Activated T-cell treated with anti-CD3 and anti-CD28 coated beads for 48 hours (primary cell): ENCODE measurements at places on chromosomes 11 and 22.

- no peak for DNase-seq
Measured at GRCh38 chr11:36425561-36426081, 84.5 kb downstream of the TRAF6 start.

GRCh38 chr11:60959431-60959830 lies 7.5 kb upstream of the SLC15A3 start:
- DNase-seq: no peak

DNA sequence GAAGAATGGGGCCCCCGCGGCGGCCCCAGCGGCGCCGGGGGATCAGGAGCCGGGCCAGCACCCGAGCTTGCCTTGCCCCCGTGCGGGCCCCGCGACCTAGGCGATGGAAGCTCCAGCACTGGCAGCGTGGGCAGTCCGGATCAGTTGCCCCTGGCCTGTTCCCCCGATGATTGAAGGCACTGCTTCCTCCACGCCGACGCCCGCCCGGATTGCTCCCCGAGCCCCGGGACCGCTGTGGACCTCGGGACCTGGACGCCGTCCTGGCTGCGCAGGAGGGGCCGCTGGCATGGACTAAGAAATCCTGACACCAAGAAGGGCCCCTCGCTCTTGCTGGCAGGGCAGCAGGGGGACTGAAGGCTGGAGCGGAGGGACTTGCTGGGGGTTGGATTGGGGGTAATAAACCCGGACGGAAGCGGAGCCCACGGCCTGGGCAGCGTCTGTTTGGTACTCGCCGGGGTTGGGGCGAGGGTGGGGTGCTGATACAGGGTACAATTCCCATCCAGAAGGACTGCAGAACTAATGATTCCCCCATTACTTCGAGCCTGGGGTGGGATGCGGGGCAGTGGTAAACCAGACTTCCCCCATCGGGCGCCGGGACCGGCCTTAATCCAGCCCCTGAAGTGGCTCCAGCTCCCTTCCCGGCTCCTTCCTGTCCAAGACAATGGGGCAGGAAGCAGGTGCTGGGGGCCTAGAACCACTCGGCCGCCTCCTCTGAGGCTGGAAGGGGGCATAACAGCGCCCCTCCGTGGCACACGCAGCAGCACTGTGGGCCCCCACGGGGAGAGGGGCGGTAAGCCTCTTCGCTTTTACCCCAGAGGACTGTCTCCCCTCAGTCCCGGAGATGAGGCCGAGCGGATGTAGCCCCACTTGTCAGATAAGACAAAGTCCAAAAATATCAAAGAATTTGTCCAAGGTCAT lies 1.0 kb downstream of the CCDC85B start:
- DNase-seq: no peak

DNA sequence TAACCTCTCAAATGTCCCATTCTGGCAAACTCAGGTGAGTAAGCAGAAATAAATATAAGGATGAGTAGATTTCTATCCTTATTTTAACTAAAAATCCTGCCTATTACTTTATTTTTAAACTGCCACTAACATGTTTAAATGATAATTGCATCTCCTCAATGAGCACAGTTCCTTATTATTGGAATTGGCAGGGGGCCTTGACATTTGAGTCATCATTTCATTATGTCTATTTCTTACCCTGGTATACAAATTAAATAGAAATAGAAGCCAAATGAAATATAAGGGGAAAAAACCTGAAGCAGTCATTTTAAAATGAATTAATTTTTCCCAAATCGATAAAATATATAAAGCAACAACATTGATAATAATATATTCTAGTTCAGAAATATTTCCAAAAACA lies 81.2 kb downstream of the GUCY1A2 start:
- DNase-seq: no peak

GRCh38 chr22:30564761-30565119 lies 9.7 kb downstream of the GAL3ST1 start:
- no peak for DNase-seq
